Kasumi-1 (cell line): ENCODE measurements at places on chromosomes 12 and 14.

GRCh38 chr12:105676694-105677093, 346.2 kb downstream of the C12orf75 start:
- no peak for DNase-seq

GRCh38 chr12:4540170-4540569, 1.5 kb downstream of the RAD51AP1 start:
- DNase-seq: no peak

- no peak for DNase-seq
These were observed 54.2 kb downstream of the LGMN start for GRCh38 chr14:92693998-92694795.

DNA sequence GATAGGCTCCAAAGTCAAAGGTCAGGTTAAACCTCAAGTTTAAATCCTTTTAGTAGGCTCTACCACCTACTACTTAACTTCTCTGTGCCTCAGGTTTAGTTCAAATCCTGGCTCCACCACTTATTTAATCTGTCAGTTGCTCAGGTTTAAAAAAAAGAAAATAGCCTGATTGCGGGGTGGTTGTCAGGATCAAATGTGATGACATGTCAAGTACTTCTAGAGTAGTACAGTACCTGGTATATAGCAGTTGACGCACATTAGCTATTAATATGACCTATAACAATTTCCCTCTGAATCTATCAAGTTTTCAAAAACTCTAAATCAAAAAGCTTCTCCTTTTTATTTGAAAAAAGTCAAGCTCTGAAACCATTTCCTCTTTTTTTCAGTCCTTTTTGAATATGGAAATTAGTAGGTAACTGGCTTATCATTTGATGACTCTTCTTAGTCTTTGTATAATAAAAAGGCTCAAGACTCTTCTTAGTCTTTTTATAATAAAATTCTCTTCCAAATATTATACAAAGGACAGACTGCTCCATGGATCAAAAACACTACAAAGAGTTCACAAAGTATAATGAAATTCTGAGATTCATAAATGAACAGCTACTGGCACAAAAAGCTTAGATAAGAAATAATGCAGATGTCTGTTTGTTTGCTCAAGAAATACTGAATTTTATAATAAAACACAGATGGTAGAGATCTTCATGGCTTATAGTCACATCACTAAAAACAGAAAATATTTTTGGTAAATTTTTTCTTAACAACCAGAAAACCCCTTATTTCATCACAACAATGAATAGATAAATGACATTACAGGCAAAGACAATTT, 5.0 kb downstream of the OSBPL8 start:
- peak; percentile 47 for DNase-seq

DNA sequence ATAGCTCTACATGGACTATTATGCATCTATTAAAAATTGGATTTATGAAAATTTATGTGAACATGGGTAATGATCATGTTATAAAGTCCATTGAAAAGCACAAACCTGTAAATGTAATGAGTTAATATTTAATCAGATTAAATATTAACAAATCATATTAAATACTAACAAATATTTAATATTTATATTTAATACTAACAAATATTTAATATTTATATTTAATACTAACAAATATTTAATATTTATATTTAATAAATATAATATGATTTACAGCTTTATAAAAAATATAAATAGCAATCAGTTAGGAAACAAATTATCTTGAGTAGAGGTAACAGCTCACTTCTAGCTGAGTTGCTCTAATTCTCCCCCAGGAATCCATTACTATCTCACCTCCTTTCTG, 758.0 kb upstream of the USP15 start:
- no peak for DNase-seq

- DNase-seq: no peak
These were observed 118.7 kb upstream of the PTPRQ start for GRCh38 chr12:80325167-80325959.

DNA sequence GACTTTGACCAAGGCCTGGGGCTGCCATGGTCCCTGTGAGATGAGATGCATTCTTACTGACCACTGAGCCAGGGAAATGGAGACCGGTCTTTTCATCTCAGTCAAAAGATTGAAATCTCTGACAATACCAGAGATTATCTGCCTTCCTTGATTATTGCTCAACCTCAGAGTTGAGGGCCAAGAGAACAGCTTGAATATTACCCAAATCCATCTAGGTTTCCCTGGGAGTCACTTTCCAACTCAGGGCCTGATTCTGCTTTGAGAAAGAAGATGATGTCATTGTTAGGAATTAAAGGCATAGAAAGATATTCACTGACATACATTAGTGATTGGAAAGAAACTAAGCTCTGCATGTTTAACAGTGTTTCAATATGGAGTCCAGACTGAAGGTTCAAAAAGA, 515.9 kb upstream of the TBX3 start:
- DNase-seq: no peak

DNA sequence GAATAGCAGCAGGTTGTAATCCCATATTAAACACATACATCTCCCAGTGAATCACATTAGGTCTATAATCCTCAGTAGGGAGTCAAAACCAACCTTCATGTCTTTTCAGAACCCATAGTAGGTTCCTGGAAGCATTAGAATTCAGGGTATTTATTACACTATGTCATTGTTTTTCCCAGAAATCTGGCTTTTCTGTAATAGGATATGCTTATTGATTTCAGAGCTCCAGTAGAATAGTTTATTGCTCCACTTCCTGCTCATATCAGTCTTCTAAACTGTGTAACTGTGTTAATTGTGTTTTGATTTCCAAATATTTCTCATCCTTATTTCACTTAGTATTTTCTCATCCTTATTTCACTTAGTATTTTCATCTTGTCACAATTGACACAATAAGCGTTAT, 268.0 kb downstream of the CCDC59 start:
- no peak for DNase-seq

GRCh38 chr12:57745485-57745881, 644 bp downstream of the TSPAN31 start:
- DNase-seq: no peak

DNA sequence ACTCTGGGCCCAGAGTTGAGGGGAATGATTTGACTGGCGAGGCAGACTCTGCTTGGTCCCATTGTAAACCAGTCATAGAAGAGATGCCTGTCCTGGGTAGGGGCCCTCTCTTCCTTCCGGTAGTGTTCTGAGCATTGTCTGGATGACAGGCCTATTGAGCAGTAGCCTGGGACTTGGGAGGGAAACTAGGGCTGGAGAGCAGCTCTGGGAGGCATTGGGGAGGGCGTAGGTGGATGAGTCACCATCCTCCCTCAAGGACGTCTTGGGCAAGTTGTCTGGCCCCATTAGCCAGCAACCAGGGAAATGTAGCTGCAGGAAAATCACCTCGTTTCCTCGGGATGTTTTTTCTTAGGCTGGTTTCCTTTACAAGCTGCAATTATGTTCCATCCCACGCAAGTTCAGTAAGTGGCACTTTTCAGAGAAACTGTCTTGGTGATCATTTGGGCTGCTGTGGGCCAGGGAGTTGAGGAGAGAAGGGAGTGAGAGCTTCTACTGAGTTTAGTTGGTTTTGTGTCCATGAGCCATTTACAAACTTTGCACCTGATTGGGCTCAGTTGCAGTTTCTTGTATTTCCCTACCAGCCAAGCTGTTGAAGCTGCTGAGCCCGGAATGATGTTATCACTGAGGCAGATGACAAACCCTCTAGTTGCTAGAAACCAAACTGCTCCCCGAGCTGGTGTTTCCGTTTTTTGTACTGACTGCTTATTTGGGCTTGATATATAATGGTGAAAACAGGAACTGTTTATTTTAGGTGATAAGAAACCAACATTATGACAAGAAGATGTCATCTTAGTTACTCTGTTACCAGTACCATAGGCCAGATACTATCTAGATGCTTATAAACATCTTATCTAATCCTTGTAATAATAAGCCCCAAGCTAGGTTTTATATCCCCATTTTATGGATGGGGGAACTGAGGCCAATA, 147.6 kb downstream of the CHST11 start:
- peak; percentile 98 for DNase-seq

- DNase-seq: no peak
These were observed 303.9 kb upstream of the FKBP4 start for GRCh38 chr12:2490831-2491230.

DNA sequence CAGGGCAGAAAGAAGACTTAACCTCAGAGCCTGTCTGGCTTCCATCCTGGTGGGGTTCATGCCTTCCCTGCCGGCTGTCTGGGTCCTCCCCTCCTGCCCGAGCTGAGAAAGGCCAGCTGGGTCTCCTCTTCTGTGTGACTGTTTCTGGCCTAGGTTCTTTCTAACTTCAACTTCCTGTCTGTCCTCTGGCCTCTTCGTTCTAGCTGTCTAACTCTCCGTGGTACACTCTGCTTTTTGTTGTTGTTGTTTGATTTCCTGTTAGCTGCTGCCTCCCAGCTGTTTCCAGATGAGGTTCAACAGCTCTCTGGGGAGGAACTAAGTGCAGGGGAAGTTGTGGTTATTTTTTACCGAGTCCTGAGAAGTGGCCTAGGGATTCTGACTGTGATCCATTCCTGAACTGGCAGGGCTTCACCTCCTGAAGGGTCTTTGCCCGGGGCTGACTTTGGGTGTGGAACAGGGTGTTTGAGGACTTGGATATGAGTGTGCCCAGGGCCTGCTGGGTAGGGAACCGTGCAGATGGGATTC, 3.2 kb downstream of the MLXIP start:
- peak; percentile 96 for DNase-seq

GRCh38 chr12:46686267-46686942, 139.4 kb downstream of the SLC38A4 start:
- no peak for DNase-seq

DNA sequence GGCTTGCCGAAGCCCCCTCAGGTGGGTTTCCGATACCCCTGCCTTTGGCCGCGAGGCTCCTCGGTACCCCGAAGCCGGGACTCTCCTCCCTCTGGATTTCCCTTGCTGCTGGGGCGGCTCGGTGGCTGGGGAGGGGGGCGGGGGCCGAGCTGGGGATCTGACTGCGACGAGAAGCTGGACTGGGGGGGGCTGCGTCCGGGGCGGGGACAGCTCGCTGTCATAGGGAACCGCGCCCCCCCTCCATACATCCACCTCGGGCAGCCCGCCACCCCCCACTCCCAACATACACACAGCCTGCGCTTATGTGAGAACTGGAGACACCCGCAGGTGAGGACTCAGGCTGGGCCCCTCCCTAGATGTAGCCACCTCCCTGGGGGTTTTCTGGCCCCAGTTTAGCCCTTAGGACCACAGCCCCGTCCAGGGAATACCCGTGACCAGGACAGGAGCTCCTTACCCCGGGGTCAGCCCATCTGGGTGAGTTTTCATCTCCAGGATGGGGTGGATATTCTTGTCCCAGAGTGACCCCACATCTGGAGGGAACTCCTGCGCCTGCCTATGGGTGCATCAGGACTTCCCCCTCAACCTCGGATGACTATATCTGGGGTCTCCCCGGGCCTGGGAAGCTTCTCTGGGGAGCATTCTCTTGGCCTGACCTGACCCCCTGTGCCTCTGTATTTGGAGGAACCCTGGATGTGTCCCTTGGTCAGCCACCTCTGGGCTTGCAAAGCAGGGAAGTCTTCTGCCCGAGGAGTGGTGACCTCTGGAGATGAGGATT, 687 bp downstream of the ASIC1 start:
- DNase-seq: no peak

DNA sequence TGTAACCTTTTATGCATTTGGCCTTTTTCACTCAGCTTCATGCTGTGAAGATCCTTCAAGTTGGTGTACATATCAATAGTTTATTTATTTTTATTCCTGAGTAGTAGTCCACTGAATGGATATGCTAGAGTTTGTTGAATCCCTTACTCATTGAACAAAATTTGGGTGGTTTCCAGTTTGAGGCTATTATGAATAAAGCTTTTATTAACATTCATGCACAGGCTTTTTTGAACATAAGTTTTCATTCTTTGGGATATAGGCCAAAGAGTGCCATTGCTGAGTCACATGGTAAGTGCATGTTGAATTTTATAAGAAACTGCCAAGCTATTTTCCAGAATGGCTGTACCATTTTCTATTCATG, 59.5 kb upstream of the CAPRIN2 start:
- no peak for DNase-seq

GRCh38 chr12:114625294-114625851, 58.6 kb downstream of the TBX3 start:
- DNase-seq: peak; percentile 42

GRCh38 chr14:23009483-23009938, 432 bp downstream of the C14orf93 start:
- no peak for DNase-seq

DNA sequence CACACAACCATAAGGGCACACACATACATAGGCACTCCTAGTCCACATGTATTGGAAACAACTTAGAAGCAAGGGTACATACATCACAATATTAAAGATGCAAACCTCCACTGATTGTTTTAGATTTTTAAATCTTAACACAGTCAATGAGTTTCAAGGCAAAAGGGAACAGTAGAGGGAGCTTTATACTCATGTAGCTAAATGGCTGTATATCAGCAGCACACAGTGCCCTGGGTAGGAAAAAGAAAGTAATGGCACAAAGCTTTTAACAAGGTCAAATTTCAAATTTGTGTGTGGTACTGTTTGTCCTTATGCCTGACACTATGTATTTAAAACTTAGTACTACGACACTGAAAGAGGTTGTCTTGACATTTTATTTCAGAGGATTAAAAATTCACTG, 262.0 kb downstream of the MED13L start:
- DNase-seq: peak; percentile 67

GRCh38 chr12:117118838-117119591, 19.8 kb upstream of the TESC start:
- no peak for DNase-seq

- no peak for DNase-seq
These were observed at the start of gene IFNG-AS1 for GRCh38 chr12:67989184-67989920. Gene IFNG-AS1, plus strand, starts transcription at chr12:67989447.

- DNase-seq: no peak
These were observed 308.5 kb downstream of the ATXN7L3B start for GRCh38 chr12:74846116-74846515.

DNA sequence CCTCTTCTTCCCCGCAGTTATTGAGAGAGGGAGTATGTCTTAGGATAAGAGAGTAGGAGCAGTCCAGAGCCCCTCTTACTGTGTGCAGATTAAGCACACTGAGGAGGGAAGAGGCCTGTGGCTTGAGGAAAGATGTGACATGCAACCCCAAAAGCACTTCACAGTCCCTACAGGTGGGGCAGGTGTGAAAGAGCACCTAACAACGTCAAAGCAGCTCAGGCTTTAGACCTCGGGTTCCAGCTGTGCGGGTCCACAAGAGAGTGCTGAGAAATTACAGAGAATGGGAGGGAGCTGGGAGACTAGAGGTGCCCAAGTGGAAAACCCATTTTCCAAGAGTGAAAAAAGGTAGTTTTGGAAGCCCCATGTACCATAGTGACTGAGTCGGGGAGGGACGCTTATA, 127.6 kb downstream of the SLC25A47 start:
- DNase-seq: no peak

- no peak for DNase-seq
These were observed 86.6 kb upstream of the OTX2 start for GRCh38 chr14:56896922-56897321.

GRCh38 chr12:109949089-109949488, 47.1 kb downstream of the GIT2 start:
- DNase-seq: no peak

GRCh38 chr14:61438497-61438859, 117.1 kb downstream of the PRKCH start:
- no peak for DNase-seq

DNA sequence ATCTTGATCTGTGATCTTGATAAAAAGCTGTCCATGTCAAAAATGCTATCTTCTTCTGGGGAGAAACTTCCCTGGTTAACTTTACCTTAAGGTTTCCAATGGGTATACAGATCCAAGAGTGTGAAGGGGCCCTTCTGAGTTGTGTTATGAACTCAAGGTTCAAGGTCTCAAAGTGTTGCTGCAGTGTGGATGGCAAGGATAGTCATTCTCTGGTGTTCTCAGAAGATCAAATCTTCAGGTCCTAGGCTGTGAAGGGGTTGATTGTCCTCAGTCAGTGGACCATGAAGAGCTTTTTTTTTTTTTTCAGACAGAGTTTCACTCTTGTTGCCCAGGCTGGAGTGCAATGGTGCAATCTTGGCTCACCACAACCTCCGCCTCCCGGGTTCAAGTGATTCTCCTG, 114.4 kb downstream of the SPTSSA start:
- no peak for DNase-seq
